Stimulated activated CD4-positive, alpha-beta T cell treated with anti-CD3 and anti-CD28 coated beads, Interleukin-4, amount 100 ng/mL, for 48 hours (primary cell): ENCODE measurements at places on chromosomes 2 and 18.

GRCh38 chr2:222241128-222241870 lies 57.5 kb downstream of the PAX3 start:
- no peak for DNase-seq

DNA sequence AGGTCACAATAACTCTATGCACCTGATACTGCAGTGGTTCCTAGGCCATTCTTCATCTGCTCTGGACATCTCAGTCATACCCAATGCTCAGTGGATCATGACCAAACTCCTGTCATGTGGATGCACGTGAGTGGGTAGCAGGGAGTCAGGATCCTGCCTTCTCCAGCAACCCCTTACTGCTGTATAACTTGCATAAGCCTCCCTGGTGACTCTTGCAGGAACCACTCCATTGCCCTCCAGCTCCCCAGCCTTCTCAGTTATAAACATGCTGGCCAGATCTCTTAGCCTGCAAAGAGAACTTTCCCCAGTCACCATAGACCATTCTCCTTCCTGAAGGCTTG lies 98.6 kb upstream of the ZNF397 start:
- DNase-seq = no peak

DNA sequence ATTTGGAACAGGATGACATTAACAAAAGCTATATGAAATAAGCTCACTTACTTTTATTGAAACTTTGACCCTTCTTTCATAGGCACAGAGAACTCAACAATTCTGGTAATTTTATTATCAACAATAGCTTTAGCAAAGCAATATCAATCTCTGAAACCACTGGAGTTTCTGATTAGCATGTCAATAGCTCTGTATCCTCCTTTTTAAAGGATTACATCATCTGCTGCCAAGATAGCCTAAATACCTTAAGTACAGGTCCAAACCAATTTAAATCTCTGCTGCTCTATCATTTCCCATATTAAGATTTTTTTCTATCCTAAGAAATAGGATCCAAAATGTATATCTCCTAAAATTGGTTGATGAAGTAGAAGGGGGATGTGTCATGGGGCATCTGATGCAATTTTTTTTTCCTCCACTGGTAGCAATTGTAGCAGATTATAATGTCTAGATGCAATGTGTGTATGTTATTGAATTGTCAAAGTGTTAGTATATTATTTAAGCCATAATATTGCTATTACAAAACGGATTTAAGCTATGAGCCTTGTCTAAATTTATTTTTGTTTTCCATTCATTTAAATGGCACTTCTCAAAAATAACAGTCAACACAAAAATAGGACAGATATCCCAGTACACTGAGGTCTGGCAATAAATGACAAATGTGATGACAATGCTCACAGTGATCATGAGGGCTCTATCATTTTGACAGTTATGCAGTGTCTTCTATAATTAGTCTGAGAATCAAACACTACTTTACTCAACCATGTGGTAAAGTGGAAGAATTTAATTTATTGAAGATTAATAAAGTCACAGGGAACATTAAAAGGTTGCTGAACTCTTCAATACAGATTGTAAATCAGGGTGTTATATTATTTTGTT lies 328.4 kb downstream of the CDH7 start:
- no peak for DNase-seq

GRCh38 chr18:36771245-36771644 lies 57.6 kb downstream of the TPGS2 start:
- DNase-seq = no peak

DNA sequence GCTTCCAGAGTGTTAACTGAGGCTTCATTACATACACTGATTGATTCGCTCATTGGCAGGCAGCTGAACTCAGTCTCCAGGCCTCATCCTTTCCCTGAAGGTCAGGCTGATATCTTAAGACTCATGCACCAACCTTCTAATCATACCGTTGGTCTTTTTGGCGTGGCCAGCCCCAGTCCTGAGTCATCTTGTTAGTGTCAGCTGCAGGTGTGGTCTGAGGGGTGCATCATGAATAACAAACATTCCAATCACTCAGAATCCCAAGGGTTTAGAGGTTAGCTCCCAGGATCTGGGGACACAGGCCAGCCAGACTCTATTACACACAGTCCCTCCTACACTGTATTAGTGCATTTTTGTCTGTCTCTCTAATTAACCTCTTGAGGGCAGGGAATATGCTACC lies 271.5 kb downstream of the HRH4 start:
- no peak for DNase-seq

- no peak for DNase-seq
Observed at GRCh38 chr2:81206216-81206615, 901.7 kb upstream of the LRRTM1 start.

DNA sequence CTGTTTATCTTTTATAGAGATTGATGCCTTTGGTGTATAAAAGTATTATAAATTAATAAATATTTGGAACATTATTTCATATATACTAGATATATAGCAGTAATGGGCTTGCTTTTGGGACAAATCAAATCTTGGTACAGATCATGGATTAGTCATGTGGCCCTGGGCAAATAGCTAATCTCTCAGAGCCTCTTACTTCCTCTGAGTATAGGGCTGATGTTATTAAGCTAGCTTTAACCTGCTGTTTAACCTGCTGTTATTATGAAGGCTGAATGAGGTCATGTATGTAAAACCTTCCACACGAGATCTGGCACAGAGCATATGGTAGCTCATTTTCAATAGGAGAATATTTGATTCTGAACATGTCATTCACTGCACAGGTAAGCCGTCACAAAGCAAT lies 5.7 kb downstream of the ITGB6 start:
- no peak for DNase-seq

DNA sequence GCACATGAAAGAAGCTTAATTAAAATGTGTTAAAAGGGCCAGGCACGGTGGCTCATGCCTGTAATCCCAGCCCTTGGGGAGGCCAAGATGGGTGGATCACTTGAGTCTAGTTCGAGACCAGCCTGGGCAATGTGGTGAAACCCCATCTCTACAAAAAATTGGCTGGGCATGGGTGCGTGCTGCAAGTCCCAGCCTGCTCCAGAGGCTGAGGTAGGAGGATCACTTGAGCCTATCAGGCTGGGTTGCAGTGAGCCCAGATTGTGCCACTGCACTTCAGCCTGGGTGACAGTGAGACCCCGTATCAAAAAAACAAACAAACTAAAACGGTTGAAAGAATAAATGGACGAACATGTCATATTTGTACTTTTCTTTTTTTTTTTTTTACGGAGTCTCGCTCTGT lies 26.0 kb downstream of the REL start:
- DNase-seq = no peak

DNA sequence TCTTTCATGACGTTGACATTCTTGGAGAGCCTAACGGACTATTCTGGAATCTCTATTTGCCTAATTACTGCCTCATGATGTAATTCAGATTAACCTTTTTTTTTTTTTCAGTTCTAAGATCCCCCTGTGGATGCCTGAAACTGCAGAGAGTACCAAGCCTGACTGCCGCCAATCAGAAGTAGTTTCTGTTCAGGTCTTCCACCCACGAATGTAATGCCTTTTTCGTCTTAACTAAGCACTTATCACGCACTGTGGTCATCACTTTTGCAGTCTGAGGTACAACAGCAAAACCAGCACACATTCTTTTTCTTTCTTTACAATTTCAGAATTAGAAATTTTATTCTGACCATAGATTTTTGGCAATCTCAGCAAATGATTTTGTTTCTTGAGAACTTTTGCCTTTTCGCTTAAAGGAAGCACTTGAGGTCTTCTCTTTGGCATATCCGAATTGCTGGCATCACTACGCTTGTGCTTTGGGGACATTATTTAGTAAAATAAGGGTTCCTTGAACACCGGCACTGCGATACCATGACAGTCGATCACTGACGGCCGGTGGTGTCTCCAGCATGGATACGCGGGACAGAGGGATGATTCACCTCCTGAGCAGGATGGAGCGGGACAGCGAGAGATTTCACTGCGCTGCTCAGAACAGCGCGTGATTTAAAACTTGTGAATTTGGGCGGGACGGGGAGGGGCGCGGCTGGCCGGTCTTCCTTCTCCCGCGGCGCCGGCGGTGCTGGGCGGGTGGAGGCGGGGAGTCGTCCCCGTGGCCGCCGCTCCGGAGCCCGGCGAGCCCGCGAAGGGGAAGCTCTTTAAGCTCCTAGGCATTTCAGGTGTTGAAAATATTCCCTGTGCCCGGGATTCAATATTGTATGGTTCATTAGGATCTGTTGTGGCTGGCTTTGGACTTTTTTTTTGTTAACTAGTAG lies 32.0 kb upstream of the GPR55 start:
- no peak for DNase-seq

DNA sequence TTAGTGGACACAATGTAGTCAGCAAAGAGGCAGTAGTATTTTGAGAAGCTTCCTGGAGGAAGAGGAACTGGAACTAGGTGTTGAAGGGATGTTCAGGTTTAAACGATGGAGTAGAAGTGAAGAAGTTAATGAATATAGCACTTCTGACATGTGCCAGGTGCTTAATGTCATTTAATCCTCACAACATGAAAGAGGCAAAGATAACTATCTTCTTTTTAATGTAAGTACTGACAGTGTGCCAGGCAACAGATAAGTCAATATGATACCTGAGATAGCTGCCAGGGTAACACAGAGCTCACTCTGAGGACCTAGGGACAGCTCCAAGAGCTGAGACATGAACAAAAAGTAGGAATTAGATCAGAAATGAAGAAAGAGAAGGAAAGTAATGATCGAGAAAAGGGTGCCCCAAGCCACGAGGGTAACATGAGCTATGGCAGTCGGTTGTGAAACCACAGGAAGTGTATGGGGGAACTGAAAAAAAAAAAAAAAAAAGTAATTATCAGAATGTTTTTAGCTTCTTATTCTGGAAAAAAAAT lies 140.7 kb downstream of the RNF144A start:
- DNase-seq = no peak

- peak; percentile 74 for DNase-seq
Observed at GRCh38 chr2:218892693-218893348, 12.2 kb downstream of the WNT10A start.

DNA sequence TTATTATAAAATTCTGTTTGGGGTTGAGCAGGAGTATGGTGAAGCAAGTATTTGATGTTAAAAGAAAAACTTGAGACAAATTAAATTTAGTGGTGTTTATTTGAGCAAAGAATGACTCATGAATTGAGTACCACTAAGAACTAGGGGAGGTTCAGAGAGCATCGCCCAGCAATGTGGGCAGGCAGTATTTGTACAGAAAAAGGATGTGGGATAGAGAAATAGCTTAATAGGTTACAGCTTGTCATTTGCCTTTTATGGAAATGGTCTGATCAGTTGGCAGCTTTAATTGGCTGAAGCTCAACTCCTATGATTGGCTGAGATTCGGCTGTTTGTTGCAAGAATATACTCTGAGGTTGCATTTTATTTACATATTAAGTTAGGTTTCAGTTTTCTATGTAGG lies 68.2 kb downstream of the LRATD1 start:
- DNase-seq = no peak

DNA sequence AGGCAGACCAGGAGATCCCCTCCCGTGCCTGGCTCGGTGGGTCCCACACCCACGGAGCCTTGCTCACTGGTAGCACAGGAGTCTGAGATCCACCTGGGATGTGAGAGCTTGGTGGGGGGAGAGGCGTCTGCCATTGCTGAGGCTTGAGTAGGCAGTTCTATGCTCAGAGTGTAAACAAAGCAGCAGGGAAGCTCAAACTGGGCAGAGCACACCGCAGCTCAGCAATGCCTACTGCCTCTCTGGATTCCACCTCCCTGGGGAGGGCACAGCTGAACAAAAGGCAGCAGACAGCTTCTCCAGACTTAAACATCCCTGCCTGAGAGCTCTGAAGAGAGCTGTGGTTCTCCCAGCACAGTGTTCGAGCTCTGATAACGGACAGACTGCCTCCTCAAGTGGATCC lies 85.1 kb downstream of the UGP2 start:
- no peak for DNase-seq

DNA sequence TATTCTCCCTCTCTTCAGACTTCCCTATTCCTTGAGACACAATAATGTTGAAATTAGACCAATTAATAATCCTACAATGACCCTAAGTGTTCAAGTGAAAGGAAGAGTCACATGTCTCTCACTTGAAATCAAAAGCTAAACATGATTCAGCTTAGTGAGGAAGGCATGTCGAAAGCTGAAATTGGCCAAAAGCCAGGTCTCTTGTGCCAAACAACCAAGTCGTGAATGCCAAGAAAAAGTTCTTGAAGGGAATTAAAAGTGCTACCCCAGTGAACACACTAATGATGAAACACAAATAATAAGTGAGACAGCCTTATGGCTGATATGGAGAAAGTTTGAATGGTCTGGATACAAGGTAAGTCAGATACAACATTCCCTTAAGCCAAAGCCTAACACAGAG lies 115.4 kb downstream of the PXDN start:
- no peak for DNase-seq

DNA sequence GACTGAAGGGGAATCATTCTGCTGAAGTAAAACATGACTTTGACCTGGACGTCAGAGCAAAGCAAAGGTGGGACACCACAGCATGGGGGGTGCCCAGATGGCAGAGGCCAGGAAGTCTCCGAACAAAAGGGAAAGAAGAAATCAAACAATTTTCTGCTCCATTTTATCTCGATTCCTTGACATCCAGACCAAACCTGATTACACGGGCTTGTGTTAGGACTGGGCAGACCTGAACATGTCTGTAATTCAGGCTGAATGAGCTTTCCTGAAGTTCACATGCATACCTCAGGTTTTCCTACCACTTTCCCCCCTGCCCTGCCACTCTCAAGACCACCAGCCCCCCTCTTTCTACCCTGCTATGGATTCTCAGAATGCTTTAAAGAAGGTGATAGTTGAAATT lies 44.8 kb upstream of the MEIS1 start:
- no peak for DNase-seq

- no peak for DNase-seq
Observed at GRCh38 chr2:61262699-61263098, 100.7 kb downstream of the C2orf74 start.

DNA sequence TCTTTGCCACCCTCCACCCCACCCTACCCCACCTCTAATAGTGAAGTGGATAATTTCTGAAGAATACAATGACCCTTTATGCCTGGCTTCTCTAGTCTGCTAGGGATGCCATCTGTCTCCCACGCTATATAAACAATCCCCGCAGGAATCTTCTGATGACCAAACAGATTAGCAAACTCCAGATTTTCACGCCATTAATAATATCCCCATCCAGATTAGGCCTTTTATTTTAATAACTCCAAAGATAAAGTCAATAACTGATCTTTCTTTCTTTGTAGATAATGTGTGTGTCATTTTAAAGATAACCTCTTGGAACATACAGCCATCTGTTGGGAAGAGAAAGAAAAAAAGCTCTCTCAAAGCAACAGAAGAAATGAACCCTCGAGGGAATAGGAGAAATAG lies 47.9 kb upstream of the CCDC150 start:
- DNase-seq = no peak

DNA sequence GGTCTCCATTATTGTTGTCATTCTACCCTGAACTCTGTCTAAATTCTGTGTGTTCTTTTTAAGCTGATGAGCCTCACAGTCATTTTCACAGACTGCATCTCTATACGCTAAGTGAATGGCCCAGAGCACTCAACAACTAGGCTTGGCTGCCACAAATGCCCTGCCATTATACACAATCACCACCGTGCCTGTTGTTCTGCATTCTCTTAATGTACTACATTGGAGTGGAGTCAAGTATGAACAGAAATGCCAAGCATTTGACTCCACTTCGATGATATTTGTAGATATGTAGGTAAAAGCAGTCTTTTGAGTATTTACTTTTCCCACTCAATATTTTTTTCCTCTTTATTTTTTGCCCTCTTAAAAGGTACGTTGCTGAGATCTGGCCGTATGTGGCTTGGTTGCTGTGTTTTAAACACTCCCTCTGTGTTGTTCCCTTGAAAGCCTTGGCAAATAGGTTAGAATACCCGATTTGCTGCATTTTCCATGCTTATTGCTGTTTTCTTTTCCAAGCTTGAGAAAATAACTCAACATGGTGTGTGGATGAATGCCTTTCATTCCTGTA lies 36.2 kb upstream of the TMEFF2 start:
- no peak for DNase-seq

GRCh38 chr2:160657196-160657595 lies 163.6 kb upstream of the RBMS1 start:
- DNase-seq = no peak
